Retinal pigment epithelial cell (primary cell): ENCODE measurements at places on chromosomes 4 and X.

DNA sequence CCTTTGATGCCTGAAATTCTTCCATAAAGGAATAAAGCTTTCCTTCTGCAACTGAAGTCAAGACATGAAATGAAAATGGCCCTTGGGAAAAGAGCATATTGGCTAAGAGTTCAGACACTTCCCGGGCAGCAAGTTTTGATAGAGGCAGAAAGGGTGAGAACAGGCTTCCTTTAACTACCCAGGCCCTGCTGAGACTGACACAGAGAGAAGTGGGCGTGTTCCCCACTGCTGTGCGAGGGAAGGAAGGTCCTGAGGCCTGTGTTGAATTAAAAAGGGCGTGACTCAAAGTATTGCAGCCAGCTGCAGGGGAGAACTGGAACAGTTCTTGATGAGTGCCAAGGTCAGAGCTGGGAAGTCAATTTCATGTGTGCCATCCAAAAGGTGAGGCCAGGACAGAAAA lies 33.9 kb upstream of the ADGRG2 start:
- DNase-seq: no peak

- no peak for DNase-seq
Observed at GRCh38 chr4:3269991-3270611, 21.1 kb downstream of the MSANTD1 start.

GRCh38 chrX:150352581-150352980 lies 10.5 kb upstream of the MAMLD1 start:
- no peak for DNase-seq

DNA sequence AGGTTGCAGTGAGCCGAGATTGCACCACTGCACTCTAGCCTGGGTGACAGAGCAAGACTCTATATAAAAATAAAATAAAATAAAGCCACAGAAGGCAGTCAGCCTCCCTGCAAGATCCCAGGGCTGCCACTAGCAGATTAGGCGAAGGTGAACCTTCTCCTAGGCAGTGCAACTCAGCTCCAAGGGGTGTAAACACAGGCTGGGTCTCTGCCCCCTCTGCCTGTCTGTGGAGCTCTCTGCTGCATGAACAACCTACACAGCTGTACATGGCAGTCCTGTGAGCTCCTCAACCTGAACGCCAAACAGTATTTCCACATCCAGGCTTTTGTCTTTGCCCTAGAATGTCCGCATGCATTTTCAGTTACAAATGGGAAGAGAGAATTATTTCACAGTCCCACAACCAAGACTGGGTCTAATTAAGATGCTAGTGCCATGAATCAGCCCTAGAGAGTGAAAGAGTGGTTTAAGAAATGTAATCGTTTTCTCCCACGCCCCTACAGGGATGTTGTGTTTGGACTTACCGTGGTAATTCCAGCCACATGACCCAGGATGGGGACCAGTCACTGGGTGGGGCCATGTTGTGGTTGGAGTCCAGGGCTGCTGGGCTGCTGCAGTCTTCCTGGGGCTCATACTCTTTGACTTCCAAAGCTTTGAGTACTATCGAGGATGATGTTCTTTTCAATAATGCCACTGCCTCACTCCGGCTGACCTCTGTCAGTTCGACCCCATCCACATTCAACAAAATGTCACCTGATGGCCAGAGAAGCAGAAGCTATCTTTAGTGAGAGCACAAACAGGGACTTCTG lies 99.0 kb downstream of the FIP1L1 start:
- peak; percentile 99 for DNase-seq

GRCh38 chr4:107129076-107129475 lies 93.0 kb upstream of the DKK2 start:
- DNase-seq: no peak

- DNase-seq: no peak
Observed at GRCh38 chr4:184475096-184475461, 729 bp upstream of the IRF2 start.

- peak; percentile 24 for DNase-seq
Observed at GRCh38 chr4:92198711-92199110, 105.1 kb upstream of the GRID2 start.

- DNase-seq: no peak
Observed at GRCh38 chrX:74207539-74207938, 96.4 kb upstream of the ZCCHC13 start.
